ENCODE measurements at places on chromosomes 11 and 22.

DNA sequence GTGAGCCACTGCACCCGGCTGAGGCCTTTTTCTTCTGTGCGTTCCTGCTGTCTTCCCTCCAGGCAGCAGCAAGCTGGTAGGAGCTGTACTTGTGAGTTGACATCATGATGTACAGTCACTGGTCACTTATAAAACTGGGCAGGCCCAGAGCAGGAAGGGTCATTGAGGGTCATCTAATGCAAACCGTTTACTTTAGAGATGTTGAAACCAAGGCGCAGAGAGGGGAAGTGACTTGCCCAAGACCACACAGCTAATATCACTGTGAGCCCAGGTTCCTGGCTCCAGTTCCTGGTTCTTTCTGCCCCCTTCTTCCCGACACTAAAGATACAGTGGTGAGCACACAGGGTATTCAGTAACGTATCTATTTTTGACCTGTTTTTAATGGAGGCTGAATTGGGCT is 27.3 kb downstream of the PTPRJ start:
- H3K27ac ChIP-seq = no peak overlapping the region
- no peaks in the 10 kb centered on the region for H3K36me3 ChIP-seq
- no peak for DNase-seq

DNA sequence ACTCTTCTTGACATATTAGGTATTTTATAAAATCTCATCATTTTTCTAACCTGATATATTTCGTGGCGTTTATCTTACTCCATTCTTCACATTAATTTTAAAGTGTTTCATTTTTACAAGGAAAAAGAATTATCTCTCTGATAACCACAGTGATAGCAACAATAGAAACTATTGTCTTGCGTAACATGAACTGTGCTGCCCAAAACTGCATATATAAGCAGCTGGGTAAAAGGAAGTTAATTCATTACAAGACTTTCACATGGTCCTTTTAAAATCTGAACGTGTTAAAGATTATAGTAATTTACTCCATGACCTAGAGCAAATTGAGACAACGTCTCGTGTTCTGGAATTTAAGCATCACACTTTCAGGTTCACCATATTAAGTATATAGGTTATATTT is 210.4 kb upstream of the GRIA4 start:
- H3K27ac ChIP-seq = no peak overlapping the region
- no peaks in the 10 kb centered on the region for H3K27me3 ChIP-seq
- DNase-seq = no peak
- no peaks in the 10 kb centered on the region for H3K4me1 ChIP-seq
- no peak overlapping the region for H3K4me3 ChIP-seq

GRCh38 chr11:6371825-6372224 is 18.4 kb upstream of the SMPD1 start:
- H3K36me3 ChIP-seq = no peaks in the 10 kb centered on the region
- H3K27me3 ChIP-seq = no peaks in the 10 kb centered on the region
- no peak for DNase-seq
- no peaks in the 10 kb centered on the region for H3K4me1 ChIP-seq
- no peak overlapping the region for H3K27ac ChIP-seq
- H3K4me3 ChIP-seq = no peak overlapping the region

DNA sequence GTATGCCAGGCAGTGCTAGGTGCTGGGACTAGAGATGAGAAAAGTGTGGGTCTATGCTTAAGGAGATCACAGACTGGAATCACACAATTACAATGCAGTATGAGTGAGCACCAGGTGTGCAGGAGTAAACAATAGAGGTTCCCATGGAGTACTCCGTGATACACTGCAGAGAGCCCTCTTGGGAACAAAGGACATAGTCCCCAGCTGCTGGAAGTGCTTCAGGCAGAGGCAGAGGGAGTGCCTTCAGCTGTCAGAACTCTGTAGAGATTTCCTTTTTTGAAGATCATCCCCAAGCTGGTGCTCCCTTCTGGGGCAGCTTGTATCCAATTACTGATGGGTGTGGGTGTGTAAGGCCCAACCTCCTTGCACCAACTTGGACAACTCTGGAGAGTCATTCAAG is 143.5 kb upstream of the PLET1 start:
- no peak overlapping the region for H3K27ac ChIP-seq
- peak; percentile 80 for DNase-seq
- peaks cover 7% of the 10 kb centered on the region for H3K27me3 ChIP-seq

GRCh38 chr11:9901943-9902342 is 238.1 kb downstream of the SWAP70 start:
- DNase-seq = no peak
- no peaks in the 10 kb centered on the region for H3K27me3 ChIP-seq
- no peaks in the 10 kb centered on the region for H3K36me3 ChIP-seq
- H3K4me1 ChIP-seq = peaks cover 10% of the 10 kb centered on the region

DNA sequence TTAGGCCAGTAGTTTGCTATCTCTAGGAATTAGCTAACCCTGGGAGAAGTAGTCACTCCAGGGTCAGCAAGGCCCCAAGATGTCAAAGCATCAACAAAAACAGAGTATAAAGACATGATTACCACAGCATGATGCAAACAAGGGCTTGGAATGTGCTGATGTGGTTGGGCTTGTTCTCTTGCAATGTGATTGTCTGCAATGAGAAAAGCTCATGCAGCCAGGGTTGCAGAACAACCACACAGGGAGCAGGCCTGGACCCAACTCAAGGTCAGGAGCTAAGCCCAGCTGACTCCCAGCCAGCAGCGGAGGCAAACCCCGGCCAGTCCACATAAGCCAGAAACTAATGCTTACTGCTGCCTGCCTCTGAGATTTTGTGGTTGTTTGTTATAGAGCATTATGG is 132.4 kb upstream of the ZC3H12C start:
- no peaks in the 10 kb centered on the region for H3K36me3 ChIP-seq
- H3K4me3 ChIP-seq = no peak overlapping the region
- no peaks in the 10 kb centered on the region for H3K27me3 ChIP-seq
- H3K27ac ChIP-seq = no peak overlapping the region

- H3K36me3 ChIP-seq = peaks cover 15% of the 10 kb centered on the region
- H3K27ac ChIP-seq = no peak overlapping the region
- H3K27me3 ChIP-seq = no peaks in the 10 kb centered on the region
Measured at GRCh38 chr11:12761029-12761428, 86.8 kb downstream of the TEAD1 start.

GRCh38 chr11:33801821-33802193 is 27.5 kb upstream of the FBXO3 start:
- no peak for DNase-seq
- peaks cover 13% of the 10 kb centered on the region for H3K4me1 ChIP-seq
- peak overlapping the region; percentile 41 for H3K4me3 ChIP-seq
- no peaks in the 10 kb centered on the region for H3K36me3 ChIP-seq

GRCh38 chr22:23193882-23194281 is 13.6 kb downstream of the BCR start:
- peaks cover 11% of the 10 kb centered on the region for H3K4me1 ChIP-seq
- H3K4me3 ChIP-seq = no peak overlapping the region
- H3K36me3 ChIP-seq = peaks cover 12% of the 10 kb centered on the region
- no peaks in the 10 kb centered on the region for H3K27me3 ChIP-seq

DNA sequence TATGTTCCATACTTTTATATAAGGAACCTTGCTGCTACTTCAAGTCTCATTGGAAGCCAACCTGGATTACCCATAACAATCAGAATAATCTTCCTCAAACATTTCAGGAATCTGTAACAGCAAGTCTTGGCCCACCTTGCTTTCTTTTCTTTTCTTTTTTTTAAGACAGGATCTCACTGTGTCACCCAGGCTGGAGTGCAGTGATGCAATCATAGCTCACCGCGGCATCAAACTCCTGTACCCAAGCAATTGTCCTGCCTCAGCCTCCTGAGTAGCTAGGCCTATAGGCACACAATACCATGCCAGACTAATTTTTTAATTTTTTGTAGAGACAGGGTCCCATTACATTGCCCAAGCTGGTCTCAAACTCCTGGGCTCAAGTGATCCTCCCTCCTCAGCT is 29.3 kb upstream of the PRDM10 start:
- H3K36me3 ChIP-seq = no peaks in the 10 kb centered on the region
- H3K4me1 ChIP-seq = no peaks in the 10 kb centered on the region

- H3K27me3 ChIP-seq = no peaks in the 10 kb centered on the region
- peaks cover 23% of the 10 kb centered on the region for H3K36me3 ChIP-seq
- peak overlapping the region; percentile 43 for H3K4me3 ChIP-seq
- no peak for DNase-seq
Measured at GRCh38 chr22:50293441-50294318, 13.8 kb downstream of the PLXNB2 start.

DNA sequence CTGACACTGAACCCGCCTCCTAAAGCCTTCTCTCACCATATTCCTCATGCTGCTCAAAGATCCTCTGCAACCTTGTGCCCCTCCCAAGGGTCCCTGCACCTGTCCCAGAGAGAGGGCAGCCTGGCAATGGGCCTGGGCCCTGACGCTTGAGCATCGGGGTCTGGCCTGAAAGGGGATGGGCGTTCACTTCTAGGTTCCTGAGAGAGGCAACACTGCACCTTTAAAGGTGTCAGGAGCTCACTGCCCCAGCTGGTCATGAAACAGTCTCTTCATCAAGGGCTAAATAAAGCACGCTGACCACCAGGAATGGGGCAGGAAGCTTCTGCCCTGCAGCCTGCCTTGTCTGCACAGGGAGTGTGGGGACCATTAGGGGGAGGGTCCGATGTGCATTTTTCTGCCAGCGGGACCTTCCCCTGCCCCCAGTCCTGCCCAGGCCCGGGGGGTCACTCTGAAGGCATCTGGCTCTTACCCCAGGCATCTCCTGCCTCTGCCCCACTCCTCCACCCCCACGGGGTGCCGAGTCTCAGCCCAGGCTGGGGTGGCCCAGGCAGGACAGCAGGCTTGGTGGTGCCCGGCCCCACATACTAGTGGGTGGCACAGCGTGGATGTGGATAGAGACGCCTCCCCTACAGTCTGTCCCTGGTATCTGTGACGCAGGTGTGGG is 3.5 kb downstream of the C11orf21 start:
- H3K27ac ChIP-seq = no peak overlapping the region
- H3K4me1 ChIP-seq = peaks cover 7% of the 10 kb centered on the region
- peaks cover 10% of the 10 kb centered on the region for H3K27me3 ChIP-seq
- no peak for DNase-seq
- H3K4me3 ChIP-seq = no peak overlapping the region

- H3K4me1 ChIP-seq = peaks cover 8% of the 10 kb centered on the region
- no peak overlapping the region for H3K4me3 ChIP-seq
- no peak for DNase-seq
- no peak overlapping the region for H3K27ac ChIP-seq
Measured at GRCh38 chr11:95138448-95138847, 48.8 kb downstream of the ENDOD1 start.

DNA sequence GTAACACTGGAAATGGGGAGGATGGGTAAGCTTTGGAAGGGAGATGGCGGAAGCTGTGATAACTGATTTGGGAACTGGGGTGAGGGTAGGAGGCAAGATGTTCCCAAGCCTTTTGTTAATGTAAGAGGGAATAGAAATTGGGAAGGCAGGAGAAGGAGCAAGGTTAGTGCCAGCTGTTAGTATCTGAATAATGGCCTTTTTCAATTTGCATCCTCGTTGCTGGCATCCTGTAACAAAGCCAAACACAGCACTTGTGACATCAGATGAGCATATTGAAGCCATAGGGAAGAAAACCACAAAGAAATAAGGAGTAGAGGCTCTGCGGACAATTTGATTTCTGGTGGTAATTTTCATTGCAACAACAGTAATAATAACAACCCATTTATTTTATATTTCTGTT is 70.9 kb upstream of the CLMP start:
- H3K4me1 ChIP-seq = peaks cover 10% of the 10 kb centered on the region
- no peak overlapping the region for H3K27ac ChIP-seq
- no peaks in the 10 kb centered on the region for H3K27me3 ChIP-seq
- H3K36me3 ChIP-seq = no peaks in the 10 kb centered on the region
- no peak overlapping the region for H3K4me3 ChIP-seq
- no peak for DNase-seq

- no peaks in the 10 kb centered on the region for H3K36me3 ChIP-seq
- no peaks in the 10 kb centered on the region for H3K27me3 ChIP-seq
- no peak for DNase-seq
- H3K4me1 ChIP-seq = no peaks in the 10 kb centered on the region
- H3K27ac ChIP-seq = no peak overlapping the region
Measured at GRCh38 chr11:36427079-36427478, 83.0 kb downstream of the TRAF6 start.

- H3K4me1 ChIP-seq = peaks cover 11% of the 10 kb centered on the region
- H3K27ac ChIP-seq = no peak overlapping the region
- DNase-seq = no peak
Measured at GRCh38 chr22:40844951-40845350, 11.5 kb downstream of the ST13 start.

- DNase-seq = no peak
- H3K27ac ChIP-seq = no peak overlapping the region
- peaks cover 61% of the 10 kb centered on the region for H3K36me3 ChIP-seq
- H3K4me1 ChIP-seq = no peaks in the 10 kb centered on the region
Measured at GRCh38 chr11:70365544-70365927, 32.8 kb upstream of the CTTN start.

DNA sequence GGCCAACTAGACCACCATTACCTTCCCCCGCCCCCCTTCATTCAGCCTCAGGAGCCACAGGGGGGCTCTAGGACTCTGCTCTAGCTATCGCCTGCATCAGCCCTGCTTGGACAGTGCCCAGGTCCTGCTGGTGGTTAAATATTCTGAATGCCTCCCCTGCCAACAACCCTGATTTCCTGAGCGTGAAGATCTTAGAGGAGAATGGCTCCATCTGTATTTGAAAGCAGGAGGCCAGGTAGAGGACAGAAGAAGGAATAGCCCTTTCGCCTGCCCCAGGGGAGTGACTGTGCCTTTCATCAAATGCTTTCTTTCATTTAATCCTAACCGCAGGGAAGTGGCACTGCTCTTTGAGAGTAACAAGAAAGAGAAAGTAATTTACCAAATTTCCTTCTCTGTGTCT is 69.2 kb downstream of the ISX start:
- no peaks in the 10 kb centered on the region for H3K36me3 ChIP-seq

GRCh38 chr11:44301564-44302271 is 8.2 kb downstream of the ALX4 start:
- no peak overlapping the region for H3K27ac ChIP-seq
- no peaks in the 10 kb centered on the region for H3K36me3 ChIP-seq
- no peak overlapping the region for H3K4me3 ChIP-seq

DNA sequence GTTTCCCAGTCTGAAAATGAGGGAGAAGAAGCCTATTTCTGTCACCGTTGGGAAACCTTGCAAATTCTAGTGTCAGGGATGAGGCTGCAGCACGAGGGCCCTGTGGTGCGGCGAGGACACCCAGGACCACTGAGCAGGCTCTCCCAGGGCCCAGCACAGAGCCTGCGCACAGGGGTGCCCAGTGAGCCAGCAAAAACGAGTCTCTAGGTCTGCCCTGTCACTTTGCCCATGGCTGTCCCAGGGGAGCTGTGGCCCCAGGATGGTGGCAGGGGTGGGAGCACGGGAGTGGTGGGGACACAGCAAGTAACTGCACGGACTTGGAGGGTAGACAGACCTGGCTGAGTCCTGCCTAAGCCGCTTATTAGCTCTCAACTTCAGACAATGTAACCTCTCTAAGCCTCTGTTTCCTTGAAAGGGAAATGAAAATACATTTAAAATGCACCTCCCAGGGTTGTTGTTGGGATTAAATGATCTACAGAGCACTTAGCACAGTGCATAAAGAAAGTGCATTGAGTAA is 44.2 kb downstream of the DSCAML1 start:
- no peaks in the 10 kb centered on the region for H3K4me1 ChIP-seq
- no peaks in the 10 kb centered on the region for H3K27me3 ChIP-seq
- no peak for DNase-seq
- H3K36me3 ChIP-seq = no peaks in the 10 kb centered on the region
- no peak overlapping the region for H3K4me3 ChIP-seq
